Hematopoietic multipotent progenitor cell treated with erythropoietin and hydrocortisone succinate and interleukin-3 and kit ligand, for 6 days (in vitro differentiated cells): ENCODE measurements at places on chromosomes 7 and 10.

DNA sequence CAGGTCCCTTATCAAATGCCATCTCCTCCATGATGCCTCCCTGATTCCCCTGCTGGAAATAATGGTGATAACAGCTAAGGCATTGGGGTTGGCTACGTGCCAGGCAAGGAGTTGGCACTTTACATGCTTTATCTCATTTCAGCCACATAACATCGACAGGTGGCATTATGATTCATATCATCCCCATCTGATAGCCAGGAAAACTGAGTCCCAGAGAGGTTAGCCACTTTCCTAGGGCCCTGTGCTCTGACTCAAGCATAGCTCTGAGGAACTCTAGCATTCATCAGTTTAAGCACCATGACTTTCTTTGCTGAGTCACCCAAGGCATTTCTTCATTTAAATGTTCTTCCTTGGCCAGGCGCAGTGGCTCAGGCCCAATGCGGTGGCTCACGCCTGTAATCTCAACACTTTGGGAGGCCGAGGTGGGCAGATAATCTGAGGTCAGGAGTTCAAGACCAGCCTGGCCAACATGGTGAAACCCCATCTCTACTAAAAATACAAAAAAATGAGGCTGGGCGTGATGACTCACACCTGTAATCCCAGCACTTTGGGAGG, 6.6 kb downstream of the LEP start:
- DNase-seq: peak; percentile 43

DNA sequence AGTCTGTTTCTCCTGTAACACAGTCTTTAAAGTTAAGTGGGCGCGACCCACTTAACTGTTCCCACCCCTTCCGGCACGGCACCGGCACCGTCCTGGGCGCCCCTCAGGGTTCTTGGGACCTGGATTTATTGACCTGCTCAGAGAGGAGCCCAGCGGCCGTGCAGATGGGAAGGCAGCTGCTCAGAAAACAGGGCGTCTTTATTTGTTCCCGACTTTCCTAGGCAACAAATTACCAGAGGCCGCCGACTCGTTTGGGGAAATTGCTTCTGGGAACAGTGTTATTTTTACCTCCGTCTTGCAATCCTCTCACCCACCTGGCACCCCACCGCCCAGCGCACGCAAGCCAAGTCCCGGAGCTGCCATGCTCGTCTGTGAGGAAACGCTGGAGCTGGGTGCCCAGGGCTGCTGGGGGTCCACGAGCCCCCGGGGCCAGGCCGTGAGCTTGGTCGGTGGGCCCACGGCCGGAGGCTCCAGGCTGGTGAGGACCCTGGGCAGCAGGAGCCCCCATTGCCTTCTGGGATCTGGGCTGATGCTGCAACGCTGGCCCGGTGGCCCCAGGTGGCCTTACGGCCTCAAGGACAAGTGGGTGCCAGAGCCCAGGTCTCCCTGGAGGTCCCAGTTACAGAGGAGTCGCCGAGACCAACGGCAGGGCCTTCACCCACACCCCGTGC, 14.9 kb upstream of the ADGRA1 start:
- DNase-seq: no peak

DNA sequence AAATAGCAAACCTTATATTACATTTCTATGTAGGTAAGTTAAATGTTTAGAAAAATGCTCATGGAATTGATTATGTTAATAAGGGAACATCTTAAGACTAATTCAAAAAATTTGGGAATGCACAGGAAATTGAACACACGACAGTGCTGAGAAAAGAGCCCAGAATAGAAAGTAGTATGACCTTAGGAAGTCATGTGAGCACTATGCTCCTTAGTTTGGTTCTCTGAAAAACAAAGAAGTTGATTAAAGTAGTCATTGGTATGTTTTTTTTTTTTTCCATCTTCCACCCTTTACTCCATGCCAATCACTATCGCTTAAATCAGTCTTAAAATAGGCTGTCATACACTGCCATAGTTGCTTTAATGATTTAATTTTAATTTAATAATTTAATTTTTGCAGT, 242.9 kb downstream of the ANKRD7 start:
- no peak for DNase-seq

DNA sequence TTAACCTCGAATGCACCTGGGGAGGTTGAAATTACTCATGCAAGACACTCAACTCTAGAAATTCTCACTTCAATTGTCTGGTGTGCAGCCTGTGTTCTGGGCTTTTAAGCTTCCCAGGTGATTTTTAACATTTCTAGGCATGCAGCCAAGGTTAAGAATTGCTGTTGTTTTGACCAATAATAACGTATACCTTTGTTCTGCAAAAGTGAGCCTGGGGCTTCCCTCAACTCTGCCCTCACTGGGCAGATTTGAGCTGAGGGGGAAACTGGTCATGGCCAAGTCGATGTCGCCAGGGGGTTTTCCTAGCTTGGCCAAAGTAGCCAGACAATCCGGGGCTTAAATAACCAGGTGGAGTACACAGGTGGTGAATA, 568 bp downstream of the PRSS2 start:
- DNase-seq: no peak

DNA sequence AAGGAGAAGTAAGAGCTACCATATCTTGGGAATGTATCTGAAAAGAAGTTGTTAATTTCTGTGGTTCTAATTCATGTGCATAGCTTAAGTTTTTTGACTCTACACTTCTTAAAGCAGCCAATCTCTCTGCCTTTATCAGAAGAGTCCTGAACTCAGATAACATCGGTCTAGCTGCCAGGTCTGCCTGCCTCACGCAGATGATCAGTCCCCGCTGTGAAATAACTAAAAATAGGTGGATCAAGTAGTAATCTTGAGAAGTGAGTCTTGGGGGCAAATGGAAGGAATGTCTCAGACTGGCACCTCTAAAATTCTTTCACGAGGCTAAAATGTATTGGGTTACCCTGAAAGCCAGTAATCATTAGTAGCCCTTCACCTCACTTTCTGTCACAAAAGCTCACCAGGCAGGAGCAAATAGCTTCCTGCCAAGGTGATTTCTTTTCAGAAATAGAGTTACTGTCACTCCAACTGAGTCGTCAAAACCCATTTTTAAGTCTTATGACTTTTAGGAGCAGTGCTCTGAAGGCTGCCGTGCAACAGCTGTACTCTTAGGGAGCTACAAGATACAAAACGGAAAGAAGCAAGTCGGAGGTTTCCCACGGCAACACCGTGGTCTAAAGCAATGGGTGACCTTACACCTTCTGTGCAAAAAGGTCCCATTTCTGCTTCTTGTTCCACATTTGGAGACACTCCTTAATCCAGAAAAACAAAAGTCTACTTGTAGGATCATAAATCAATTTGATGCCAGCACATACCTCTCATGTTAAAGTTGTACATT, 85.2 kb downstream of the ABCB5 start:
- DNase-seq: peak; percentile 38

DNA sequence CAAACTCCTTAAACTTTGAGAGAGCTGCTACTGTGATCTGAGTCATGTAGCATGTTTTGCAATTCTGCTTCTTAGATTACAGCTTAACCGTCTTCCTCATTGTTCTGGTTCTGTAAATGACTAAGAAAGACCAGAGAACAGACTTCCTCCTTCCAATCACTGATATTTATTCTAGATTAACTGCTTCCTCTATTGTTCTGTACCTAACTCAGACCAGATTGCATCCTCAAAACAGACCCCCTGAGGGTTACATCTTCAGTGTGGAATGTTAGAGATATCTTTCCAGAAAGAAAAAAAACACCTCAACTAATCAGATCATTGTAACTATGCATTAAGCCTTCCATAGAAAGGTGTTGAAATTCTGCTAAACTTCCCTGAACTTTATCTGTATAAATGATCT, 5.7 kb upstream of the PIP start:
- peak; percentile 67 for DNase-seq
